Lower leg skin (tissue), 4 donors: ENCODE measurements at places on chromosomes 2 and 18. TPM values are rescaled to one million over a fixed set of nuclear protein-coding genes. Genes with fewer than 3 reads are reported as not detected.

The STPG4 gene
- total RNA-seq, result not detected

DNA sequence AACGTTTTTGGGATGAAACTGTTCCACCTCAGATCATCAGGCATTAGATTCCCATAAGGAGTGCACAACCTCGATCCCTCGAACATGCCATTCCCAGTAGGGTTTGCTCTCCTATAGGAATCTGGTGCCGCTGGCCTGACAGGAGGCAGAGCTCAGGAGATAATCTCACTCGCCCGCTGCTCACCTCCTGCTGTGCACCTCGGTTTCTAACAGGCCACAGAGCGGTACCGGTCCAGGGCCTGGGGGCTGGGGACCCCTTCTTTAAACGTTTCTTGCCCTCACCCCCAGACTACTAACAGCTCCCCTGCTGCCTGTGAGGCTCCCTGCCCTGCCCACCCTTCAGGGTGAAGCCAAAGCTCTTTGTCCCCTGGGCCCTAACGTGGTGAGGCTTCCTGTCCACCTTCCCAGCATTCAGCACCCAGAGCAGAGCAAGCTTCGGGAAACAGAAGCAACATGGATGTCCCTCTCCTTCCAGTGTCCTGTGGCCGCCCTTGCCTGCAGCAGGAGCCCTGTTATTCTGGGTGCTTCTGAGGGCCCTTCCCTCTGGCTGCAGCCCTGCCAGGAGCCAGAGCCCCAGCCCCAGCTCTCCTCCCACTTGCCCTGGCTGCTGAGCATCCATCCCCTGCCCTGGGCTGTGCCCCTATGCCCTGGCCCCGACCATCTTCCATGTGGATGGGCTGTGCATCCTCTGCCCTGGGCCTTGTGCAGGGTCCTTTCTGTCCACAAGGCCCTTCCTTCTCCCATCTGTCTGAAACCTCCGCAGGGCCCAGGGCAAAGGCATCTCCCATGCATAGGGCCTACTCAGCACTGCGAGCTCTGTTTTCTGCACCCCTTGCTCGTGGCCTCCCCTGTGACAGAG is 140.1 kb downstream of the MBP start:
- peak; percentile 78 for DNase-seq

DNA sequence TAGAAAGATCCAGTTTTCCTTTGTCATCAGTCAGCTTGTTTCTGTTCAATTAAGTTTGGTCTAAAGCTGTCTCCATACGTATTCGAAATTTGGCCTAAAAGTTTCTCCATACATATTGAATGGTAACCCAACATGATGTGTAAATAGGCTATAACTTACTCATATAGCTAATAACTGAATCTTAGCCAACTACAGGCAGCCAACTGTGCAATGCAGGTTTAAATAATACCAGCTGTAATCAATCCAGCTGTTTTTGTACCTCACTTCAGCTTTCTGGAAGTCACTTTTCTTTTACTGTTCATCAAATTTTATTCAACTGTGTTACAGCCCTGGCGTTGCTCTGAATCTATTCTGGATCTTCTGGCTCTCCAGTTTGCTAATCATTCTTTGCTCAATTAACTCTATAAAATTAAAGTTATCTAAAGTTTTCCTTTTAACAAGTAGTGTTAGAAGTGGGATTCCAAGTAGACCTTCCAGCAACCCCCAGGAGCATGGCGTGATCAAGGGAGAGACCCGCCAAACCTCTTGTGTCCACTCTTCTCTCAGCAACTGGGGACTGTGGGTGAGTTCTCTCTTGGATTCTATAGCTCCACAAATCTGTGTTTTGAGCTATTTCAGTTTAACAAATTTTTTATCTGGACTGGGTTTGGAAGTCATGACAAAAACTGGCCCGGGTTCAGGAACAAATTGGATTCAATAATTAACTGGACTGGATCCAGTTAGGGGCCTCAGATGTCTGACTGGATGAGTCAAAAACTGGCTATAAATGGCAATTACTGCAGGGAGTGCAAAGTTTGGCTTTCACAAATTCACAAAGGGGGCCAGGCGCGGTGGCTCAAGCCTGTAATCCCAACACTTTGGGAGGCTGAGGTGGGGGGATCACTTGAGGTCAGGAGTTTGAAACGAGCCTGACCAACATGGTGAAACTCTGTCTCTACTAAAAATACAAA is 329.7 kb upstream of the ST6GAL2 start:
- DNase-seq, result no peak

DNA sequence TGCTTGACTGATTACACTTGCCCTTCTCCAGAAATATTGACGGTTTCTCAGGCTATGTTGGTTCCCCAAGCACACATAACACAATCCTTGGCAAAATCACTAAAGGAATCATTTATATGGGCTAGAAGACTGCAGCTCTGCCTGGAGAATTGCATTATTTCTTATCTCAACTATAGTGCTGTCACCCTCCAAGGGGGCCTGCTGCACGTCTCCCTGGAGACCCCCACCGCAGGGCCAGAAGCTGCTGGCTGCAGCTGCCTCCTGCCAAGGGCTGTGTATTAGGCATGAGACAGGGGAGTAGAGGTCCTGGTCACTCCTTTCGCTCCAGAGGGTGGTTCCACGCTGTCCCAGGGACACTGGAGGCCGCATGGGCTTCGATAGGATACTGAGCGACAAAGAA is 76.6 kb downstream of the LRRC30 start:
- no peak for DNase-seq

DNA sequence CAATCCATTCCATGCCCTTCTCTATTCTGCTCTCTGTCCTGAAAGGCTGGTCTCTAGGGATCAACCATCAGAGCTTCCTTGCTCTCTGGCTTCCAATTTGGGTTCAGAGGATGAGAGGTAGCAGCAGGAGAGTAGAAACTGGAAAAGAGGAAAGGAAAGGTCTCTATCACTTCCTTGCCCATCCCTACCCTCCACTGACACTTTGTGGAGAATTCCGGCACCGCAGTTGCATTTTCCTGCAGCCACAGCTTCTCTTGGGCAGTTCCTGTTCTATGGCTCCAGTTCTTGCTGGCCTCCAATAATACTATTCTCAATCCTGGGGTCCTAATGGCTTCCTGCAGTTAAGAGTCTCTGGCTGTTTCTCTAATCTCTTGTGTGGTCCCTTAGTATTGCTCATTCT is 13.3 kb upstream of the IMPACT start:
- DNase-seq, result no peak

DNA sequence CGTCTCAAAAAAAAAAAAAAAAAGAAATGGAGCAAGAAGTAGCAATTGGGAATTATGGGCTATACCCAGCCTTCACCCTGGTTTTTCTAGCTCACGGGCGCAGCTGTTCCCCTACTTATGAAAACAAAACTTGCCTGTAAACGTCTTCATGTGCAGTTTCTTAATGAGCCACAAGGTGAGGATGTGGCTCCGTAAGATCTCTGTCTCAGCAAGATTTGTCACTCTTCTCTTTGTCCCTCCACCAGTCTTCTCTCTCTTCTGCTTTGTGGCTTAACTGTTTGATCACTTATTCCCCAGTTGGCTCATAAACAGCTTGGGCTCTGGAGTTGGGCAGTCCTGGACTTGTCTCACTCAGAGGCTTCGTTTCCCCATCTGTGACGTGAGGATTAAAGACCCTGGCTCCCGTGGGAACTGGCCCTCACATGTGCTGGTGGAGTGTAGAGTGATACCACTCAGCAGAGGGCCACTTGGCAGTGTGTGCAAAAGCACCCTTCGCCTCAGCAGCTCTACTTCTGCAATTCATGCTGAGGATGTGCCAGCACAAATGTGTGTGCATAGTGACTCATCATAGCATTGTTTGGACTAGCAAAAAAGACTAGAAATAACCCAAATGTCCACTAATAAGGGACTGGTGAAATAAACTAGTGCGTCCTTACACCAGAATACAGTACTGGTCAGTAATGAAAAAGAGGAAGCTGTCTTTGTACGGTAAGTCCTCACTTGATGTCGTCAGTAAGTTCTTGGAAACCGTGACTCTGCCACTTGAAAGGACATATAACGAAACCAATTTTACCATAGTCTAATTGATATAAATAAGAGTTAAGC is 8.7 kb downstream of the CEP68 start:
- DNase-seq, result peak; percentile 68

The SEH1L gene
- 27.0 TPM for total RNA-seq

The PSMA8 gene
- not detected for total RNA-seq

The DCDC2C gene
- total RNA-seq, result not detected

The SH2D6 gene
- total RNA-seq, result not detected

GRCh38 chr2:126781806-126782205 is 116.9 kb upstream of the TEX51 start:
- DNase-seq, result no peak

The GCG gene
- total RNA-seq, result not detected

GRCh38 chr18:69968039-69968438 is 20.4 kb upstream of the CD226 start:
- no peak for DNase-seq

DNA sequence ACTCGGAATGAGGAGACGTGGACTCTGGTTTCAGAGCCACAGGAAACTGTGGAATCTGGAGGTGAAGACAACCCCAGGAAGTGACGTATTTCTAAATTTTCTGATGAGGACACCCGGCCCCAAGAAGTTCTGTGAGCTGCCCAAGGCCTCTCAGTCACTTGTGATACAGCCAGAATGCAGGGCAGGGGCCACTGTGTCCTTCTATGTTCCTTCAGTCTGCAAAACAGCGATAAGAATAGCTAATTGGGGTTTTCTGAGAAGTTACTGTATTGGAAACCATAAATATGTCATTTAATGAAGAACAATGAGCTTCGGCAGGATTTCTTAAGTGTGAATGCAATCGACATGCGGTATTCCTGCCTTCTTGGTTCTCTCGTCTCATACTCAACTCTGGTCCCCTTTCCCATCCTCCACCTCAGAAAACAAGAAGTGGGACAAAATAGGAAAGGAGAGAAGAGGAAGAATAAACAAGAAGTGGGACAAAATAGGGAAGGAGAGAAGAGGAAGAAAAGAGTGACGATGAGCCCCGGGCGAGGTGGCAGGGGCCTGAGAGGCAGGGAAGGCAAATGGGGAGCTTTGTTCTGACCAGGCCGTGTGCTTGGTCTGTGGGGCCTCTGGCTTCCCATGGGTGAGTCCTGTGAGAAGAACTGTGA is 282.0 kb upstream of the REV1 start:
- DNase-seq, result no peak

GRCh38 chr2:177876950-177877349 is 195.6 kb downstream of the PDE11A start:
- DNase-seq, result no peak
